ENCODE measurements at places on chromosomes 5 and 9.

DNA sequence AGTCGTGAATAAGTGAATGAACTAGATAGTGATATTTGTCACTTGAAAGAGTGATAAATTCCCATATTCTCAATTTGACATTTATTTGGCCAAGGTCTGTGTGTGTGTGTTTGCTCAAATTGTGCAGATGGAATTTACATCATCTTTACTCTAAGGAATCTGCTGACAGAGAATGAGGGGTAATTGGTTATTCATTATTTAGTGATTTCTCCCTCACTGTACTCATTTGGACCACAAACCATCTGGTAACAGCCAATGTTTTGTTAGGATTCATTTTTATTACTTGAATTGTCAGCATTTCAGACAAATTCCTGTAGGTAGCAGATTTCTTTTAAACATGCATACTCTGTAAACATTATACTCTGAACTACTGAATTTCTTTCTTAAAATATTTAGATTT, 15.6 kb downstream of the VCAN start:
- no peak for DNase-seq

DNA sequence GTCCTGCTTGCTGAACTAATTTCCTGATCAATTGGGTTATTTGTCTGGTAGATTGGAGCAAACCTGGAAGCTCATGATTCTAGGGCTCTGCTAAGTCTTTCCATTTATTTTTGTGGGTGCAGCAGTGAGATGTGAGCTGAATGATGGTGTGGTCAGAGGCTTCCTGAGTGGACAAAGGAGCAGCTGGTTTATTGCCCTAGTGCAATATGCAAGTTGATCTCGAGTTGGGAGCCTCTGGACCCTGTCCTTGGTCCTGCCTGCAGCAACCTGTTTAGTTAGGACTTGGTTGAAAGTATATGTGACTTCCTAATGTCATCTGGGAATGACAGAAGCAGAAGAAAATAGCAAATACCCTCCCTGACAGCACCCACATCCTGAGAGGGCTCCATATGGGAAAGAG, 4.2 kb upstream of the UNC5A start:
- DNase-seq = no peak

DNA sequence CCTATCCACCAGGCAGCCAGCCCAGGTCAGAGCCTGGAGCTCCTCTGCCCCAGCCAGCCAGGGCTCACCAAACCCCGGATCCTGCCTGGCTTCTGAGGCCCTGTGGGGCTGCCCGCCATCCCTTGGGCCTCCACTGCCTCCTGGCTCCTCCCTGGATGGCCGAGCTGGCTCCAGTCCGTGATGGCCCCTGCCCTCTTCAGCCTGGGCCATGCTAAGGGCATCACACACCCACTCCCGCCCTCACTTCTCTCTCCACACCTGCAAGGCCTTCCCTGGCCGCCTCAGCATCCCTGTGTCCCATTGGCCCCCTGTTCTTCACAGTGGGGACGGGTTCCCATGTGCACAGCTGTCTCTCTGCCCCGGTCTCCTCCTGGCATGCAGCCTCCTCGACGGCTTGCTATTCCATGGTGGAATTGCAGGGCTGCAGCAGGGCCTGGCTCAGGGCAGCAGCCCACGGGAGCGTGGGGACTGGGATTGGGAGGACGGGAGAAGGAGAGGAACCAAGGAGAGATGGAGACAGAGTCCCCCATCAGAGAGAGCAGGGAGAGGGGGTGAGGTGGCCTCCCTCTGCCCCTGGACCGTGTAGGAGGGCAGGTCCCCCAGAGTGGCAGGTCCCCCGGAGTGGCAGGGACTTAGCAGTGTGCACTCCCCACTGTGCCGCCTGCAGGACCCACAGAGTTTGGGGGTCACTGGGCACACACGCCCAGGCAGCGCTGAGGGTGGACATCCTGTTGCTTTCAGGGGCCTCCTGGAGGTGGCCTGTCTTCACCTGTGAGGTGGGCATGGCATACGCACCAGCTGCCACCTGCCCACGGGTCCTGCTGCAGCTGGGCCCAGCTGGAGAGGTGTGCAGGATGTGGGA, 16.7 kb upstream of the RNU6ATAC start:
- no peak for DNase-seq

DNA sequence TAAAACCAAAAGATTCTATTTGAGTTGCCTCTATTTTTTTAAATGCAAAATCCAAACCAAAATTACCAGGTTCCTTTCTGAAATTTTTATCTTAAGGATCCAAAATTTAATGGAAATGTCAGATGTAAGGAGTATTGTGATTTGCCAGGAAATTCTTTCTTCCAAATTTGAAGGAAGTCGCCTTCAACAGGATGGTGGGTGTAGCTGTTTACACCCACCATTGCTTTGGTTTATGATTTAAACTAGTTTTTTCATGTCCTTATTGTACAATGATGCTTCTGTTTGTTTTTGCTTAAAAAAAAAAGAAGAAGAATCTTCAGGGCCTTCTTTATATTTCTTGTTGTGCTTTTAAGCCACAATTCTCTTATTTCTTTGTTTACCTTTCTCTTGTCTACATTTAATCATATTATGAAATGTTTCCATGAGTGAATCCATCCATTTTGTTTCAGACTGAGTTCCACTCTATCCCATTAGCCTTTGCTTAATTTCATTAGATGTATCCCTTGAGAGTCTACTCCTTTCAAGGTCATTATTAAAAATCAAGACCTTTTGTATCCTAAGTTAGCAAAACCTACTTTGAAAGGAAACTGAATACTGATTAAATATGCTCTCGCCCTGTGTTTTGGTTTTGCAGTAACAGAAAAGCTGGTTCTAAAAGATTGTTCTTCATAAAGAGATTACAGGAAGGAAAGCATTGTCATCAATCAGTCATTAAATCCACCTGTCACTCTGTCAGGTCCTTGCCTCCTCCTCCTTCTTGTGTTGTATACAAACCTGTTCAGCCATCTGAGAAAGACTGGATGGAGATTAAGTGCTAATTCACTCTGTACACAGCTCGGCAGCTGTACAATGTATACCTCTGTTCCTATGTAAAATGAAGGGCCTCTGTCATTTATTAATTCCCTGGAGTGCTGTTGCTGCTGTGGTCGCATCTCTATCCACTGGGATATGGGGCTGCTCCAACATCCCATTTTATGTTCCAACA, 45.5 kb upstream of the SLC2A8 start:
- DNase-seq = no peak

DNA sequence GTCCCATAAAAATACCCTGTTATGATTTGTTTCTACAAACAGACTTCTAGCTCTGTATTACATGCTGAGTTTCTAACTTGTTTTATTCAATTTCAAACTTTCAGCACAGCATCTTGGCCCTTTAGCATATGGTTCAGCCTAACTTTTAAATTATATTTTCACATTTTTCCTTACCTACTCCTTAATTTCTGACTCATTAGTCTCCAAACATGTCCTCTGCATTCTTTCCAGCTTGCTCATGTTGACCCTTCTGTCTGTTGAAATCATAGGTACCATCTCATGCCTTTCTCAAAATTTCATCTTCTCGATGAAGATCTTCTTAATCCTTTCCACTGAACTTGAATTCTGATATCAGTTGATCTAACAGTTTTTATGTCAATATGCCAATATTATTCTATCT, 200.9 kb upstream of the RIOK2 start:
- DNase-seq = no peak

GRCh38 chr5:136012041-136012804, 16.6 kb upstream of the TGFBI start:
- DNase-seq = no peak

DNA sequence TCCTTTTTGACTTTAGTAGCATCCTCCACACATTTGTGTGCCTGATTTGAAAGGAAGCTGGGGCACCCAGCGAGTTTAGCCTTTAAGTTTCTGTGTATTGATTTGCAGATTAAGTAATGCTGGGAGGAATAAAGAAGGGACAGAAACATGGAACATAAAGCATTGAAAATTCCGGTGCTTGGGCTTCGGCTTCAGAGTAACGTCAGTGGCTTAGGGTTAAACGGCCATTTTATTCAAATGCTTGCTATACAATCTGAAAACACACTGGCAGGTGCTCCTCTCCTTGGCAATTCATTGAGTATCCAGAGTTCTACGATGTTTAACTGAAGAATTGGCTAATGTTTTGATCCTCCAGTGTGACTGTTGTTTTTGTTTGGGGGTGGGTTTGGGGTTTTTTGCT, 58.0 kb upstream of the FSD1L start:
- DNase-seq = no peak

DNA sequence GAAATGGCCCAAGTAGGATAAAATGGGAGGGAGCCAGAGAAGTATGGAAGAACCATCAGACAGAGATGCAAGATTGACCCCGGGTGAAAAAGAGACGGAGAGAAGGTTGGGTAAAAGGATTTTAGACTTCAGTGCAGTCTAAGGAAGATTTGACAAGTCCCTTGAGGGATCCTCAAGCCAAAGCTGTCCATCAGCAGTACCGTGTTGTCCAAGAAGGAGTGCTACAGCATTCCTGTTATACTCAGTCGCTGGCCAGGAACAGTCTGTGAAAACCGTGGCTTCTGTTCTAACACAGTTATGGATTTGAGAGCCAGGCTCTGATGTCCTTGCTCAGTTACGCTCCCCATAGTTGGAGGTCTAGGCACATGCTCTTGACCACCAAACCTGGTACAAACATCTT, 383.9 kb upstream of the DAB2 start:
- no peak for DNase-seq

DNA sequence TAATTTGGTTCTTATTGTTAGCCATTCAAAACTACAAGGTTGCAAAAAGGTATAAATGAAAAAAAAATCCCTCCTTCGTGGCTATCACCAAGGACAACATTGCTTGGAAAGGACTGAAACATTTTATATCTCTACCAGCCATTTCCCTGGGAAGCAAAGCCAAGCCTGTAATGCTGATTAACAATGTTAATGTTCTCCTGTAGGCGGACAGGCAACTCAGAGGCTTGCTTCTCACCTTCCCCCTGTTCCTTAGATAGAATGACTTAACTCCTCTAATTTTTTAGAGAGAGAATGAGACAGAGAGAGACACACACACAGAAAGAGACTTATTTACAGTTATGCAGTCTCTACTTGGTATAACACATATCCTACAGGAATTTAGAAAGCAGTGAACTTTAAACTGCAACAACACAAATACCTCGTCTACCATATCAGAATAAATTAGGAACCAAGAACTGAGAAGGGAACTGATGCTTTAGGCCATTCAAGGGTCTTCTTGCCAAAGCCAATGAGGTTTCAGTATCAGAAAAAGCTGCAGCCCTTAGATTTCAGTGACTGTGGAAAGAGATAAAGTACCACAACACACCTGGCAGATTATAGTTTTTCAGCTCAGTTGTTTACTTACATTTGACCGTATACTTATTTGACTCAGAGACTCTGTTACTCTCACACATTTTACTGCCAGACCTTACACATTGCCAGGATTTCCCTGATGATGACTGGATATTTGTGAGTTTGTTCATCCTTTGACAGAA, 20.9 kb upstream of the MAN2A1 start:
- DNase-seq = no peak

GRCh38 chr5:104071887-104072286, 509.3 kb upstream of the NUDT12 start:
- no peak for DNase-seq

DNA sequence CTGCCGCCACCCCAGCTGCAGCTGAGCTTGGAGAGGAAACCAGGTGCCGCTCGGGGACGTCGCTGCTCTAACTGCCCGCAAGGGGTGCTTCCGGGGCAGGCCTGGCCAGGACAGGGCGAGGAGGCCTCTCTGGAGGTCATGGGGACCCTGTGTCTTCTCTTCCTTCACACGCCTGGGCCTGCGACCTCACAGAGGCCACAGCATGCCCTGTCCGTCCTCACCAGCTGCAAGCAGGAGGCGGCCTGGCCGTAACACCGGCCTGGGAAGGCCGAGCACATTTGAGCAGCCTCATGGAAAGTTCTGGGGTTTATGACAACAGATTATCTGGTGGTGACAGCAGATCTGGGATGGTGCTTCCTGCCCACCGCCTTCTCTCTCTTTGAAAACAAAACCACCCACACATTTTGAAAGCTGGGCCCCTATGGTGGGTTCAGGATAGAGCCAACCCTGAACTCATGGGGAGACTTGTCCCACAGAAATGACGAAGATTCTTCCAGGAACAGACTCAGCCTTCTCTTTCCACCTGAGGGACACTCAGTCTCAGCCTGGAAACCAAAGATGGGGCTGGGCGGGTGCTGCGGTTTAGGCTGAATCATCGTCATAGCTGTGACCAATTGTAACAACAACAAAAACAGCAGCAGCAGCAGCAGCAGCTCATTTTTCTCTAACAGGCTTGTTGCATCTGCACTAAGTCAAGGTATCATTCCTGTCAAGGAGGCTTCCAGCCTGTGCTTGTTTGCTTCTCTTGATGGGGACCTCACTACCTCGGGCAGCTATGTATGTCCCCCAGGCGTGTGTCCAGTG, 99.6 kb upstream of the RAPGEF1 start:
- no peak for DNase-seq

DNA sequence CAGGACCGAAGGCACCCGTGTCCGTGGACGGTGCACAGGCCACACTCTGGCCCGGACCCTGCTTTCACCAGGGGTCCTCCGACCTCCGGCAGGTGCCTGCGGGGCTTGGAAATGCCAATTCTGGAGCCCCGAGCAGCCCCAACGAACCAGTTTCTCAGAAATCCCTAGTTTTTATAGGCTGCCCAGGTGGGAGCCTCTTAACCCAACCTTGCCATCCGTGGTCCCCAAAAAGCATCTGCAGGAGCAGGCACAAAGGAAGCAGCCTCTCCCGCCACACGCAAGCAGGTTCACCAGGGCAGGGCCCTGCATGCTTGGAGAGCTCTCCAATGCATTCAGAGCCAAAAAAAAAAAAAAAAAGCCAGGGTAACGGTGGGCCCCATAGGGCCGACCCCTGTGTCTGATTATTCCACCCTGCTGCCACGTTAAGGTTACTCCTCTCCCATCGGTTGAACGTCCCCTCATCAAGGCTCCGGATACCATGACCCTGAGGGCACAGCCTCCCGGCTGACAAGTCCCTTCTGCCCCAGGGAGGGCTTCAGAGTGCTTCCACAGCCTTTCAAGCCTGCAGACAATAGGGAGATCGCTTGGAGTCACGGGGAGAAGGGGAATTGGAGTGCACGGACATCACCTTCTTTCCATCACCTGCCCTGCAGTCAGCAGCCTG, 796 bp upstream of the TPRN start:
- no peak for DNase-seq

DNA sequence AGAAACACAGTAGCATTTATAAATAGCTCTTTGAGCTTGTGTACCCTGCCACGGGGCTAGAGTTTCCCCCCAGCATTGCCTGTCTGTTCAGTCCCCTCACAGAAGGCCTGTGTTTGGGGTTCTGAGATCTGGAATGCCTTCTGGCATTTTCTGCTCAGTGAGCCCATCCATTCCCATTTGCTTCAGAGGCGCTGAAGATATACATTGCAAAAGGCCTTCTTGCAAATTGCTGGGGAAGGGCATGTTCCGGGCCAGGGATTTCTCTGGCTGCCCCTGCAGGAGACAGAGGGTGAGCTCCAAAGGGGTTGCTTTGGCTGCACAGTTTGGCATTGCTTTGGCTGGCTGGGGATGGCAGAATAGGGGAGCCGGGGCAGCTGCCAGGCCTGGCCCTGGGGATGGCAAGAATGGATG, 308.4 kb downstream of the MSX2 start:
- no peak for DNase-seq

Data from stimulated activated CD8-positive, alpha-beta memory T cell treated with anti-CD3 and anti-CD28 coated beads, Interleukin-7, amount 100 ng/mL, for 1 hour (primary cell).